ENCODE measurements at places on chromosomes 6 and 20. TPM values are rescaled to one million over a fixed set of nuclear protein-coding genes. Genes with fewer than 3 reads are reported as not detected.

The ZNF831 gene
- 0.68 TPM for total RNA-seq

The ABCF1 gene
- 41.2 TPM for total RNA-seq

- DNase-seq = no peak
Measured at GRCh38 chr6:41372832-41373626, 37.6 kb downstream of the NCR2 start.

DNA sequence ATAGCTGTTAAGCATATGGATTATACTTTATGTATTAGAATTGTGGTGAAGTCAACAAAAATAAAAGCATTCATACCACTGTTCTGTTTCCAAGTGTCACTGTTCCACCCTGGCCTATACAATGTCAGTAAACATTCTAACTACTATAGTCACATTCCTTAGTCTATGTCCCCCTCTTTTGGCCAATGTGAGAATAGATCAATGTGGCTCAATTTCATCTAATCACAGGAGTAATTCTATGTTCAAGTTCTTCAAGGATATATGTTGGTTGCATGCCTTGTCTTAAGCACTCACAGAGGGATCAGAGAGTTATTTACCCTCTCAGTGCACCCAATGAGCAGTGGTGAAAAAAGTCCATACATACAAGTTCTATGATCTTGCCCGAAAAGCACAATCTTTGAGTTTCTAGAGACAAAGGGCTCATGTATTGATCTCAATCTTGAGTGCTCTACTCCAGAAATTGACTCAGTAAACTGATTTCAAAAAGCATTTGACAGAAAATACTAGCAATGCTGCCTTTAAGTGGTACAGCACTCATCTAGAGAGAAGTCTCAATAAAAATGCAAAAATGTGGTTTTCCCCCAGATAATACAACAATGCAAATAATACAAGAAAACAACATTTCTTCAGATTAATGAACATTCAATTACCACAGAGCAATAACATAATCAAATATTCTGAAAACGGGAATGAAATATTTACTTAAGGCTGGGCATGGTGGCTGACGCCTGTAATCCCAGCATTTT is 16.5 kb downstream of the SMLR1 start:
- no peak for DNase-seq

Data from aorta (tissue), 5 donors.